ENCODE measurements at places on chromosomes 3 and 15.

DNA sequence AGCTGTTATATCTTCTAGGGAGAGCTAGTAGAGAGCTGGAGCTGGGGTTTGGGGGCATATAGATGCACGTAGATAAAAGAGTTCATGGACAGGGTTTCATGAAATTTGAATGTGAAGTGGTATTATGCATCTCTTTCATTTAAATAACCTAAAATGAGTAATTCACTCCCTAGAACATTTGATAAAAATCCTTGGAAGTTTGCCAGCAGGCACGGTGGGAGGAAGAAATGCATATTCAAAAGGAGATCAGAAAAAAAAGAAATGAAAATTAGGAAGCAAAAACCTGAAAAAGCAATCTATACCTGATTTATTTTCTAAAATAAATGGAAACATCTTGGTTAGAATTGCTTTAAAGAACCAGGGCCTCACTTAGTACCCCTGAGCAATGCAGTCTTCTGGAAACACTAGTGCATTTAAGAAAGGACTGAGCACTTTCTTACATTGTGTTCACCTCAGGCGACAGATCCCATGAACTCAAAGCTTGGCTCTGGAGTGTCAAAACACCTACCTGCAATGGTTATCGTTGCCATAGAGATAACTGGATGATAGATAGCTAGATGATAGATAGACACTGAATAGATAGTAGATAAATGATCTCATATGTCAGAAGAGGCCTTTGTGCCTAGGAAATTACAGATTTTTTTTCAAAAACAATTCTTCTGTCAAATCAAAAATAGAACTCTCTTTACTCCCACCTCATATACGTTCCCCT, 458.6 kb upstream of the THRB start:
- DNase-seq, result no peak

- peak; percentile 31 for DNase-seq
Measured at GRCh38 chr15:78054966-78055365, 22.5 kb downstream of the TBC1D2B start.

DNA sequence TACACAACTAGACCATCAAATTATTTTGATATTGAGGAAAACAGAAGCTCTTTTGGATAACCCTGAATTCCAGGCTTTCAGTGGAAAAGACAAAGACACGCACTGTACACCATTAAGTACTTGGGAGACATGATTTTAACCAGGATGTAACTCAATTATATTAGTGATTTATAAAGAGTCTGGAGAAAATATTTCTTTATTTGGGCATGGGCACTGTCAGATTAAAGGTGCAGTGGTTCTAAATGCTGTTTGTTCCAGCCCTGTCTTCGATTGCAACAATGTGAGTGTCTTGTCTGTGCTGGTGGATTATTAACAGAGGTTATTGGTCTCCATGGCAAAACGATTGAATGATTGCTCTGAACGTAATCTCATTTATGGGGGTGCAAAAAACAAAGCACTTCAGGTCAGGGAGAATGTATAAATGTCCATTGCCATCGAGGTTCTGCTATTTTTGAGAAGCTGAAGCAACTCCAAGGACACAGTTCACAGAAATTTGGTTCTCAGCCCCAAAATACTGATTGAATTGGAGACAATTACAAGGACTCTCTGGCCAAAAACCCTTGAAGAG, at the start of gene TM4SF4:
TSS of gene TM4SF4 (plus strand) at position 448 of the 568 bp plus-strand sequence. CDS start 181 bp downstream, outside the sequence.
- no peak for DNase-seq

DNA sequence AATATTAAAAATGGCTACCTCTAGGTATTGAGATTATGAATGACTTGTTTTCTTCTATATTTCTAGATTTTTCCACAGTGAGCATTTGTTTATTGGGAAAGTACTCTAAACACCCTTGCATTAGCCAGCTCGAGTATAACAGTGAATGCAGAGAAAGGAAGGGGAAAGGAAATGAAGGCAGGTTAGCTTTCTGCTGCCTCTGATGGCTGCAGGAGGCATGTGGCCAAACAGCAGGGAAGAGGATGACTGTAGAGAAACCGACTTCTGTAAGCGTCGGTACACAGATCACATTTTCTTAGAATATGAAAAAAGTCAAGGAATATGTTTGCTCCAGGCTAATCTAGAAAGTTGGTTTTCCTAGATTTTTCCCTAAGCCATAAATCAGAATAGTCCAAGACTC, 19.8 kb downstream of the GNB5 start:
- DNase-seq, result no peak

DNA sequence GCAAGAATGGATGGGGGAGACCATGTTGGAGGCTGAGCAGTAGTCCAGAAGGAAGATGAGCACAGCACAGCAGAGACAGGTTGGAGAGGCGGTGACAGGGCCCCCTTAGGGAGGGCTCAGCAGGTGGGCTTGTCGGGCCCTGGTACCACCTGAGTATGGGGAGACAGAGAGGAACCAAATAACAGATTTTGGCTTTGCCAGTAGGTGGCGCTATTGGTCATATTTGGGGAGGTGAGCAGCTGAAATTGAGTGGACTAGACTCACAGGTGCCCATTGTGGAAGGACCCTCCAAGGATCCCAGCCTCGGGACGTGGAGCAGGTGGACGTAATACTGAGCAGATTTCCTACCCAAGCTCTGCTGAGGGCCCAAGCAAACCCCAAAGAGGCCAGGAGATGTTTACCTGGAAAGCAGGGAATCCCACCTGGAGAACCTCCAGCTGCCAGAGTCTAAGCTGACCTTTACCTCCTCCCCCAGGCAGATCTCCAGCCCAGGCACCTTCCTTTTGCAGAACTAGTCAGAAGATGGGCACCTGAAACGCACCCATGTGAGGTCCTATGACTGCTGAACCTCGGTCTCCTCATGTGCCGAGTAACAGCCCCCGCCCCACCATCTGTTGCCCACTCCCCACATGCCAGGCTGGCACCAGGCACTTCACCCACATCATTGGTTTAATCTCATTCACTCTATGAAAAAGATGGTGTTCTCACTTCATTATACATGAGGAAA, 24.6 kb upstream of the CORO2B start:
- DNase-seq, result peak; percentile 67

GRCh38 chr3:82128271-82128670, 366.8 kb upstream of the GBE1 start:
- DNase-seq, result no peak

DNA sequence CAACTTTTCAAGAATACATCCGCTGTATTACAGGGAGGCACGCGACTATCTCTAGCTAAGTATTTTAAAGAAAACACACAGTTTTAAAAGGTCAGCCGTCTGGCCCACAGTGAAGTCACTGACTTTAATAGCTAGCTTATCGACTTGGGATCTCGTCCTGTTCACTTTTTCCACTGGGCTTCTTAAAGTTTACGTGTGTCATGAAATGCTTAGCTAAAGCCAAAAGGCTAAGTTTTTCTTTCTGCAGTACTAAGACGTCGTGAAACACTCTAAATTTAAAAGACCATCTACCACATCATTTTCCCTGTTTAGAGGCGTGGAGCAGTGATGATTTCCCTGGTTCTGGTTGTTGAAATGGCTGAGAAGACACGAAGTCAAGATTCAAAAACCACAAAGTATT, 27.1 kb downstream of the LRIG1 start:
- DNase-seq, result no peak

DNA sequence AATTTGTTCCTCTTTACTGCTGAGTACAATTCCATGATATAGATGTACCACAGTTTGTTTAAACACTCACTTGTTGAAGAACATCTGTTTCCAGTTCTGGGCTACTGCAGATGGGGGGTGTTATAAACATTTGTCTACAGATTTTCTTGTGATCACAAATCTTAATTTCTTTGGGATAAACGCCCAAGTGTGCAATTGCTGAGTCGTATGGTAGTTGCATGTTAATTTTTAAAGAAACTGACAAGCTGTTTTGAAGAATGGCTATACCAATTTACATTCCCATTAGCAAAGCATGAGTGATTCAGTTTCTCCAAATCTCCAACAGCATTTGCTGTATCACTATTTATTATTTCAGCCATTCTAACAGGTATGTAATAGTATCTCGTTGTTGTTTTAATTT, 242.0 kb upstream of the MRPL3 start:
- no peak for DNase-seq

DNA sequence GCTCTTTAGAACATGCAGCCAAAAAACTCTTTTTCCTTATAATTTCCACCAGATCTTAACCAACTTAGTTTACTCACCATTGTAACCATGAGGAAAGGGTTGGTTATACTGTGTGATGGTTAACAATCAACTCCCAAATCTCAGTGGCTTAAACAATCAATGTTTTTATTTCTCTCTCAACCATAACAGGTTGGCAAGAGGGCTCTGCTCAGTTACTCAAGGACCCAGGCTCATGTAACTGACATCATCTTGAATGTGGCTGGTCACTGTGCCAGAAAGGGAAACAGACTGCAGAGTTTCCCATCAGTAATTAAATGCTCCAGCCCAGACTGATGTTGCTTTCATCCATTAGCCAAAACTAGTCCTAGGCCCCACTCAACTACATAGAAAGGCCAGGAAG, 69.0 kb downstream of the ANKRD28 start:
- no peak for DNase-seq

DNA sequence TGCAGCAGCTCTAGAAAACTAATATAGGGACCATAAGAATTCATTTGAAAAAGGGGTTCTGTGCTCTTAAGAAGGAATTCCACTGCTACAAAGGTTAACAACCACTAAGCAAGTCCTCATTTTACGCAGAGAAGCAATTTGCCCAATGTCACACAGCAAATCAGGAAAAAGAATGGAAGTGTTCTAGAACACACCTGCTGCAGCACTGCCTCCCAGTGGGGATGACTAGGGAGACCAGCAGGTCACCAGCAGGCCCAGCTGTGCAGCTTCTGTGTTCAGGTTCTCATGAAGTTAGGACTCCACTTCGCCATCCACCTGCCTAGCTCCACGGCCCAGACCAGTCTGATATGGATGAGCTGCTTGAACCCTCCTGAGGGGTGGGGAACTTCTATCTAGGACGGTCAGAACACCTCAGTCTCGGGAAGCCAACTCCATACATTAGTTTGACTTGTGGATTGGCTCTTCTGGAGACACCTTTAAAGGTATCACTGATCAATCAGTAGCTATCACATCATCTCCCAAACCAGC, 18.6 kb downstream of the POMGNT2 start:
- DNase-seq, result no peak

GRCh38 chr3:43709022-43709421, 18.3 kb downstream of the ABHD5 start:
- DNase-seq, result no peak

DNA sequence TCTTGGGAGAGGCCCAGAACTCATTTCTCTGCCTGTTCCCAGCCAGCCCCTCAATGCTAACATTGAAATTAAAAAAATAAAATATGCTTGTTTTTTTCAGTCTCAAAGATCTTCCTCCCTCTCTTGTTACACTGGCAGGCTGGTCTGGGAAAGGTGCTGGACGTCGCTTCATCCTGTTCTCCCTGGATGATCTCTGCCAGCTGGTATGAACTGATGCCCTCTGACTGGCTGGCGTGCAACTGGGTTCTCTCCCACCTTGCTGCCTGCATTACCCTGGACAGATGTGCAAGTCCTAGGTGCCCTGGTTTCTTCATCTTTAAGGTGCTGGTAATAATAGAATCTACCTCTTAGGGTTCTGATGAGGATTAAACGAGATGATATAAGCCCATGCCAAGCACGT, 263.9 kb upstream of the PROK2 start:
- DNase-seq, result no peak

GRCh38 chr3:73419179-73419803, 205.4 kb downstream of the PDZRN3 start:
- DNase-seq, result no peak

DNA sequence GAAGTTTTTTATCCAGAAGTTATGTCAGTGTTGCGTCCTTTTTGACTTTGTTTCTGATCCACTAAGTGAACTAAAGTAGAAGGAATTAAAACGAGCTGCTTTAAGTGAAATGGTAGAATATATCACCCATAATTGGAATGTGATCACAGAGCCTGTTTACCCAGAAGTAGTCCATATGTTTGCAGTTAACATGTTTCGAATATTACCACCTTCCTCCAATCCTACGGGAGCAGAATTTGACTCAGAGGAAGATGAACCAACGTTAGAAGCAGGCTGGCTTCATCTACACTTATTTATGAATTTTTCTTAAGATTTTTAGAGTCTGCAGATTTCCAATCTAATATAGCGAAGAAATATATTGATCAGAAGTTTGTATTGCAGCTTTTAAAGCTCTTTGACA, 57.6 kb downstream of the DNAH1 start:
- no peak for DNase-seq

GRCh38 chr15:86312486-86312885, 232.8 kb downstream of the AGBL1 start:
- DNase-seq, result no peak

DNA sequence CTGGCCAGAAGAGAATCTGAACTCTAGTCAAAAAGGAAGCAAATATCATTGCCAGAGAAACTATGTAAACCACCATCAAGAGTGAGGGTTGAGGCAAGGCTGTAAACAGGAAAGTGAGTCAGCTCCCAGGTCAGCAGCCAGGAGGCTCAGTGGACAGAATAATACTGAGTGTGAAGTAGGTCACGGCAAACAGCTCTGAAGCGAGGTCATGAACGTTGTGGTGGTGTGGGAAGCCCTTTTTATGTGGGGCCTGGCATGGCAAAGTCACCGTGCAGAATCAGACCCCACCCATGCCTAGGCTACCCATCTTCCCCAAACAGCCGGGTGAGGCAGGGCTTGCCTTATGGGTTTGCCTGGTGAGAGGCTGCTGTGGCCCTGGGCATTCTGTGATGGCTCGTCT, 43.9 kb downstream of the THBS1 start:
- peak; percentile 54 for DNase-seq

DNA sequence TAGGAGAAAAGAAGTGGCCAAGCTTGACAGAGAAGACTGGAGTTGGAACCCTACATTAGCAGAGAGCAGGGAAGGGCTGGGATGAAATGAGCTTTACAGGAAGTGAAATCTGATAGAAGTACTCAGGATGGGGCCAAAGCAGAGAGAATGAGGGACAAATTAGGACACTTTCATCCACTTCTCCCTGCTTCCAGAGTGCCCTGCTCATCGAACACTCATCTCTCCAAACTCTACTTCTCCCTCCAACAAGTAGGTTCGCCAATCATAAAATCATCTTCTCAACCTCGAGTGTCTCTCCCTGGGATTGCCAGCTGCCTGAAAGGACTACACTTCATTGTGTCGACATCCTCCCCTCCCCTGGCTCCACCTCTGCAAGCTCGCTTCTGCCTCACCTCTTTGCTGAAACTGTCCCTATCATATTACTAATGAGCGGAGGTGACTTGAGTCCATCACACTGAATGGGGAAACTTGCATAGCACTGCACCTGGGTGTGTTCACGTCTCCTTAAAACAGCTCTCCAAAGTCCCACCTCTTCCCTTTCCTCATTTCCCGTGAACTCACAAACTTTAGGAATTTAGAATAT, 365.8 kb downstream of the FOXP1 start:
- DNase-seq, result no peak

DNA sequence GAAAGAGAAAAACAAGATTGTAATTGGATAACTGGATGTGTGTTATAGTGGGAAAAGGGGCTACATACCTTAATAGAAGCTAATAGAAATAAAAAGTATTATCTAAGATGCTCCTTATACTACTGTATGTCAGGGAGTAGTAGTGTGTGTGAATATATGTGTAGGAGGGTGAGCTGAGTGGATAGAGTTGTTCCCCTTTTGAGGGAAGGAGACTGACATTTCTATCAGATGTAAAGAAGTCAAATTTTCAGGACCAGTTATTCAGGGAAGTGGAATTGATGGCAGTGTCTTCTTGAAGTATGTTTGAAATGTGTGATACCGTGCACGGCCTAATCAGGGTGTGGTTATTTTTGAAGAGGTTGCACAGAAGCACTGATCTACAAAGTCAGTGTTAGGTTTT, 49.1 kb downstream of the PCOLCE2 start:
- DNase-seq, result no peak

GRCh38 chr3:170553788-170554757, 31.8 kb downstream of the SLC7A14 start:
- no peak for DNase-seq

- no peak for DNase-seq
Measured at GRCh38 chr15:47066392-47066791, 650.9 kb upstream of the SEMA6D start.

Data from body of pancreas (tissue), 4 donors.